ENCODE measurements at places on chromosomes 11 and 22. TPM values are rescaled to one million over a fixed set of nuclear protein-coding genes. Genes with fewer than 3 reads are reported as not detected.
A peak's percentile ranks its signal among the peaks of the same experiment; 100 is the strongest.

- no peak for DNase-seq
Observed at GRCh38 chr11:44955015-44955738, 4.5 kb upstream of the TP53I11 start.

- no peak for DNase-seq
Observed at GRCh38 chr11:65298131-65298535, 16.5 kb upstream of the CDC42EP2 start.

Gene ST14
- 1.2 TPM for total RNA-seq

Gene MFRP
- not detected for total RNA-seq

GRCh38 chr11:61923166-61924063, 6.0 kb upstream of the RAB3IL1 start:
- peak; percentile 95 for DNase-seq

DNA sequence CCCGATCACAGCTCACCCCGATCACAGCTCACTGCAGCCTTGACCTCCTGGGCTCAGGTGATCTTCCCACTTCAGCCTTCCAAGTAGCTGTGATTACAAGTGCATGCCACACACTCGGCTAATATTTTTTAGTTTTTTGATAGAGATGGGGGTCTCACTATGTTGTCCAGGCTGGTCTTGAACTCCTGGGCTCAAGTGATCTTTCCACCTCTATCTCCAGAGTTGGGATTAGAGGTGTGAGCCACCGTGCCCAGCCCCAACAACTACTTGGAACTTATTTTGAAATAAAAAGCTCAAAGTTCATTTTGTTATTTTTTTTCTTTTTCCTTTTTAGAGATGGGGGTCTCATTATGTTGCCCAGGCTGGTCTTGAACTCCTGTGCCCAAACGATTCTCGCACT, 27.8 kb upstream of the SLC25A1 start:
- DNase-seq: no peak

Gene DLG2
- 14.1 TPM for total RNA-seq

DNA sequence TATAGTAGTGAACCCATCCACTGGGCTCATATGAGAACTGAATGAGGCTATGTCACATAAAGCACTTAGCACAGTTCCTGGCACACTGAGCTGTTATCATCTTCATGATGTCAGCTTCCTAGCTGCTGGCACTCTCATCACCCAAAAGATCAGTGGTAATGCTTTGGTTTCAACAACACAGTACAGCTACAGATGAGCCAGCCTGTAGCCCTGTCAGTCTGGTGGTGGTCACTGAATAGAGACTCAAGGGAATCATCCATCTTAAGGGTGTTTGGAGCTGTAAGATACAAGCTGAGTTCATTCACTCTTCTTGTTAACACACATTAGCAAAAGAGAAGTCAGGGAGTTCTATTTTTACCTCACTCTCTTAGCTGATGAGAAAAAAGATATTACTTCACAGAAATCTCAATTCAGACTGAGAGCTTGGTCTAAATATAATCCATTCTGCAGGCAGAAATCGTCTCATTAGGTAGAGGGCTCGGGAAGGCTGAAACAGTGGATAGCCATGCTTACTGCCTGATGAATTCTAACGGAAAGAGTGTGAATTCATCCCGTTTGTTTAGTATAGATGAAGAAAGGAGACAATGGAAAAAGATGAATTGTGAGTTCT, 6.3 kb upstream of the SLC1A2 start:
- DNase-seq: peak; percentile 75

Gene OR51B5
- total RNA-seq: not detected

GRCh38 chr11:6650980-6651379, 4.6 kb downstream of the DCHS1 start:
- DNase-seq: peak; percentile 72

GRCh38 chr11:123083623-123084029, 21.7 kb upstream of the HSPA8 start:
- DNase-seq: peak; percentile 95

GRCh38 chr22:43792905-43793304, 19.2 kb downstream of the EFCAB6 start:
- DNase-seq: peak; percentile 80

- DNase-seq: no peak
Observed at GRCh38 chr22:22933100-22933806, 45.6 kb downstream of the IGLL5 start.

Gene IFITM10
- total RNA-seq: 0.58 TPM

- DNase-seq: no peak
Observed at GRCh38 chr11:121368364-121369240, 76.0 kb downstream of the SC5D start.

DNA sequence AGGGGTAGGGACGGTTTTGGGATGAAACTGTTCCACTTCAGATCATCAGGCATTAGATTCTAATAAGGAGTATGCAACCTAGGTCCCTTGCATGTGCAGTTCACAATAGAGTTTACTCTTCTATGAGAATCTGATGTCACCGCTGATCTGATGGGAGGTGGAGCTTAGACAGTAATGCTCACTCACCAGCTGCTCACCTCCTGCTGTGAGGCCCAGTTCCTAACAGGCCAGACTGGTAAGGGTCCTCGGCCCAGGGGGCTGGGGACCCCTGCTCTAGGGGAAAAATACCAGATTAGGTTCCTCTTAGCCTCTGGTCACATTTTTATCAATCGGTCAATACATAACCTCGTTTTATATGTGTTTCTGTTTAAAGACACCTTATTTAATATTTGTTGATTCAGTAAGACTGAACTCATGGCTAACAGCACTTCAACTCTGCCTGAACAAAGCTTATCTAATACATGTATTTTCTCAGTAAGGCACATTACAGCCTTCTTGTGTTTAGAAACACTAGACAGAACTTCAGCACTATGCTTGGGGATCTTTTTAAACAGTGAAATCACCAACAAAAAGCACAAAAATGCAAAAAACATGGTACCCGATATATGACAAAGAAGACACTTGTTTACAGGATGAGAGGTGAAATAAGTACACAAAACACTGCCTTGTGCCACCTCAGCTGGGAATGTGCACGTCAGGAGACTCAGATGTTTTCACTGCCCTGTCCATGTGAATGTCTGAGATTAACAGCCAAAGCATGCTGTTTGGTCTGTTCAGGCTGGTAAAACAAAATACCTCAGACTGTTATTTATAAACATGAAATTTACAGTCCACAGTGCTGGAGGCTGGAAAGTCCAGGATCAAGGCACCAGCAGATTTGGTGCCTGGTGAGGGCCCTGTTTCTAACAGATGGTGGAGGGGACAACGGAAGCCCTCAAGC, 107.5 kb downstream of the USP35 start:
- no peak for DNase-seq

Gene CDC42BPG
- total RNA-seq: 0.39 TPM

Data from esophagus muscularis mucosa (tissue), 4 donors.